ENCODE measurements at places on chromosomes 7 and 10. TPM values are rescaled to one million over a fixed set of nuclear protein-coding genes. Genes with fewer than 3 reads are reported as not detected.

Gene DNAJC12
- 0.17 TPM for total RNA-seq

Gene VSTM2A
- not detected for total RNA-seq

Gene ERVW-1
- not detected for total RNA-seq

Gene HOXA10
- total RNA-seq: 36.7 TPM

Gene LIMK1
- 79.3 TPM for total RNA-seq

Gene ACTR3C
- total RNA-seq: 22.1 TPM

Gene KNDC1
- 0.65 TPM for total RNA-seq

Gene MMD2
- total RNA-seq: not detected

Gene TEX36
- not detected for total RNA-seq

Gene GDF10
- not detected for total RNA-seq

Gene STAG3
- total RNA-seq: 0.69 TPM

Gene DPCD
- 36.2 TPM for total RNA-seq

Gene MYO3A
- total RNA-seq: 5.0 TPM

Gene POLR1F
- total RNA-seq: 28.1 TPM

Gene NPY4R
- total RNA-seq: not detected

Gene CYP3A4
- total RNA-seq: not detected

Gene EBLN1
- not detected for total RNA-seq

Gene FEZF1
- not detected for total RNA-seq

Gene TMEM140
- total RNA-seq: 0.36 TPM

Gene FAM237B
- not detected for total RNA-seq

Gene TAS2R41
- total RNA-seq: not detected

Gene WAC
- 54.8 TPM for total RNA-seq

Gene MBL2
- total RNA-seq: not detected

Gene NKX1-2
- total RNA-seq: not detected

Gene SMC3
- total RNA-seq: 43.1 TPM

Gene ZNF25
- 2.5 TPM for total RNA-seq

Gene ANKRD1
- 127 TPM for total RNA-seq

Gene LMOD2
- not detected for total RNA-seq

Gene AKR1C2
- 4.4 TPM for total RNA-seq

Gene ASZ1
- total RNA-seq: not detected

Gene SPRN
- 0.12 TPM for total RNA-seq

Gene GNAT3
- not detected for total RNA-seq

Gene GRM3
- not detected for total RNA-seq

Gene BLVRA
- total RNA-seq: 86.8 TPM

Gene VPS37D
- 12.2 TPM for total RNA-seq

Gene ACTL6B
- not detected for total RNA-seq

Gene VAX1
- total RNA-seq: not detected

Gene ZNF107
- 5.9 TPM for total RNA-seq

Gene PTPRZ1
- total RNA-seq: not detected

Gene MSMB
- not detected for total RNA-seq

Gene AMPH
- 0.07 TPM for total RNA-seq

Gene CPA2
- 0.14 TPM for total RNA-seq

Gene LBX1
- total RNA-seq: not detected

Gene HYAL4
- total RNA-seq: not detected

Gene SAMD9
- total RNA-seq: 0.87 TPM

Gene CTAGE4
- 2.8 TPM for total RNA-seq

Gene STEAP1
- 3.4 TPM for total RNA-seq

Gene TRIL
- total RNA-seq: 0.06 TPM

Gene ELFN1
- 0.23 TPM for total RNA-seq

Gene SPDYE6
- not detected for total RNA-seq

Gene FKBP9
- 72.0 TPM for total RNA-seq

Gene HGF
- total RNA-seq: not detected

Gene CALY
- 1.5 TPM for total RNA-seq

Gene COL28A1
- total RNA-seq: 0.40 TPM

Gene RET
- 0.07 TPM for total RNA-seq

Gene EPHA1
- 14.4 TPM for total RNA-seq

Gene SFTPD
- total RNA-seq: not detected

Gene MET
- total RNA-seq: 155 TPM
